ENCODE measurements at places on chromosomes 13 and 19. TPM values are rescaled to one million over a fixed set of nuclear protein-coding genes. Genes with fewer than 3 reads are reported as not detected.

Gene CD209
- not detected for total RNA-seq

Gene PROSER3
- 6.7 TPM for total RNA-seq

Gene EDNRB
- 43.8 TPM for total RNA-seq

Gene PALM3
- 0.37 TPM for total RNA-seq

Gene ZNF331
- 6.0 TPM for total RNA-seq

Gene ZNF773
- total RNA-seq: 11.2 TPM

Gene SERPINE3
- not detected for total RNA-seq

Gene GFY
- not detected for total RNA-seq

Gene CCDC8
- total RNA-seq: 62.5 TPM

Gene KIR2DL4
- total RNA-seq: not detected

Gene C1QTNF9B
- not detected for total RNA-seq

Gene MATK
- not detected for total RNA-seq

Gene DDX39A
- 35.3 TPM for total RNA-seq

Gene RFPL4AL1
- total RNA-seq: not detected

Gene SLC7A10
- total RNA-seq: 0.44 TPM

Gene SPINT2
- total RNA-seq: not detected

Gene ECSIT
- 52.2 TPM for total RNA-seq

Gene FFAR3
- total RNA-seq: 0.19 TPM

Gene MAMSTR
- total RNA-seq: 0.62 TPM

Gene ATP4A
- not detected for total RNA-seq

Gene CD70
- total RNA-seq: not detected

Gene CYP4F2
- total RNA-seq: not detected

Gene NLRP9
- total RNA-seq: not detected

Gene TGFBR3L
- 0.15 TPM for total RNA-seq

Gene SPRED3
- 2.1 TPM for total RNA-seq

Gene S1PR4
- not detected for total RNA-seq

Gene TSHZ3
- 12.4 TPM for total RNA-seq

Gene N4BP2L1
- total RNA-seq: 5.4 TPM

Gene TTYH1
- total RNA-seq: not detected
